ENCODE measurements at places on chromosomes 1 and 21.

- DNase-seq: no peak
Measured at GRCh38 chr1:34330061-34330460, 153.4 kb downstream of the C1orf94 start.

GRCh38 chr21:42223826-42224575 is 5.1 kb downstream of the ABCG1 start:
- DNase-seq: no peak

DNA sequence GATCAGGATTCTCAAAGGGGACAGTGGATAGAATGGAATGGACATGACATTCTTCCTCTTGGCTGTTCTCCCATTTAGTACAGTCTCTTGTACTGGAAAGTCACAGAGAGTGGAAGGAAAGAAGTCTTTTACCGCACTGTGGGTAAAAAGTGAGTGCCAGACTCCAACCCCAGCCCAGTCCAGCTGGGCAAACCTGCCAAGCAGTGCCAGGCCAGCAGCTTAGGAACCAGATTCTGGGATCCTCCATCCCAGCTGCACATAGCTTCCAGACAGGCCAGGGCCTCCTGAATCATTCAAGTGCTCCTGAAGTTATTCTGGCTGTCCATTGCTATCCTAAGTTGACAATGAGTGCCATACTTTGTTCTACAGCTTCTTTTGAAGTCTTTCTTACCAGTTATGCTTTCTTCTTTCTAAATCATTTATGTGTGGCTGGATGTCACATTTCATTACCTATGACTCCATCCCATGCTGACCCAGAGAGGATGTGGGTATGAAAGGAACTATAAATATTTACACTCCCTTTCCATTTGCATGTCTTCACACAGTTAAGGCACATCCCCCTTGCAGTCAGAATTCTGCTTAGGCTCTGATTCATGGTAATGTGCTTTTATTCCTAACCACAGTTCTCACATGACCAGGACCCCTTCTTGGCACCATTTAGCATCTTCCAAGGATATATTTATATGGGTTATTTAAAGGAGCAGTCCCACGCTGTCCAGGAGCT is 88.9 kb downstream of the AK5 start:
- DNase-seq: no peak

GRCh38 chr1:208042041-208042615 is 131.2 kb upstream of the CD34 start:
- DNase-seq: no peak

DNA sequence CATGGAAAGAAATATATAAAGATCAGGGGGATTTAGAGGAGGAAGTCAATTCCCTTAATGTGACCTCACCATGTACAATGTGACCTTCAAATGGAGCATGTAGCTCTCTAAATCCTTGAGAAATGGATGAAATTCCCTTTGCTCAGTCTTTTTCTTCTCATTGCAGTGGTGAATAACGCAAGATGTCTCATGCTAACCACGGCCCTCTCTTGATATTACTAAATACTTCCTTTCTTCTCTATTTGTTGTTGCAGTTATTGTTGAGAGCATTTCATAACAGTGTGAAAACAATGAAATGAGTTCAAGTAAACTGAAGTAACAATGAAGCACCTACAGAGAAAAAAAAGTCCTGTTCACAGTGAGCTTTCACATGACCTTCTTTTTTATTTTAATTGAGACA is 55.6 kb downstream of the ZNF281 start:
- DNase-seq: no peak

- DNase-seq: no peak
Measured at GRCh38 chr1:169853341-169853740, 40.4 kb downstream of the SCYL3 start.

Measured in CD4-positive, alpha-beta T cell treated with Interleukin-10 for 1 hour (primary cell).